Fibroblast of the conjunctiva (primary cell): ENCODE measurements at places on chromosomes 1 and 21.

GRCh38 chr1:19438516-19439195 lies 46.7 kb downstream of the CAPZB start:
- DNase-seq, result no peak

- DNase-seq, result no peak
Measured at GRCh38 chr1:205800981-205801703, 11.9 kb downstream of the SLC41A1 start.

DNA sequence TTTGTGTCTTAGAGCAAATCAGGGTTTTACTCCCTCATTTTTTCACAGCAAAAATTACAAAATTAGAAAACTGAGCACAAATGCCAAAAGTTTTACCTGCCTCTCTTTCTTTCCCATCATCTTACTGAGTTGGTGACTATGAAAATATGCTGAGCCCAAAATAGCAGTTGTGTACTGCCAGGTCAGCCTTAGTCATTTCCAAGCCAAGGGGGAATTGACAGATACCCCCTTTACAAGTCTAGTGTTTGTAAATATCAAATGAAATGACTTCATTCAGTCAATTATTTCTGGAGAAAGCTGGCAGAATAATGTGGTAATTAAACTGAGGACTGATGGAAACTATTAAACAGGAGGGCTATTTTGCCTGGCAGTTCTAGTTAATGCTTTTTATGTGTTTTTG lies 11.4 kb upstream of the GORAB start:
- DNase-seq, result no peak

DNA sequence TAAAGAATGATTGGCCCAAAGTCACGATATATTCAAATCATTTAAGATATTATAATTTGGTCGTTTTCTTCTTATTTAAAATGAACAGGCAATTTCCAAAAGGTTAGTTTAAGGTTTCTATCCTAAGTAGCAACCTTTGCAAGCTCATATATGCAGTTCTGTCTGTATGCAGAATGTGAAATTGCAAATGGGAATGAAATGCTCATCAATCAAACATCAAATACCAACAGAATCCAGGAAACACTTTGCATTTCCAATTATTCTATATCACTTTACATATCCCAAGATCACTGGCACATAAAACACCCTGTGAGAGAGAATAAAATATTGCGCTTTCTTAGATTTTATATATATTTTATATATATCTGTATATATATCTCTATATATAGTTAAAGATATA lies 237.3 kb downstream of the NRIP1 start:
- DNase-seq, result no peak

GRCh38 chr1:100188617-100189016 lies 10.6 kb upstream of the LRRC39 start:
- peak; percentile 2 for DNase-seq

GRCh38 chr1:32180186-32181060 lies 948 bp downstream of the TXLNA start:
- no peak for DNase-seq

DNA sequence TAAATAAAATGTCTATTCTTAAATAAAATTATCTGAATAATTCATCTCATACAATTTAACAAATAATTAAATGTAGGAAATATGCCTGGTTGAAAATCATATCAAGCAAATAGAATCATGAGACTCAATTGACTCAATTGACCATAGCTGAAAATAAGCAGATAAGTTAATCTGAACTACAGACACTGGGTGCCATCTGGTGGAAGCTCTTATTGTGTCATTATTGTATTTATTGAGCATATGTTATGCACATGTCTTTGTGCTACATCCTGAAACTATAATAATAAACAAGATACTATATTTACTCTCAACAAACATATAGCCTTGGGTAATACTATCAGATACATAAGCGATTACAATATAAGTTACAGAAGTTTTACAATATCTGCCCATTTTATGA lies 41.0 kb downstream of the BRINP3 start:
- peak; percentile 30 for DNase-seq

- DNase-seq, result no peak
Measured at GRCh38 chr1:22141554-22142314, 1.2 kb downstream of the WNT4 start.

GRCh38 chr1:234564035-234565029 lies 45.6 kb downstream of the IRF2BP2 start:
- no peak for DNase-seq

DNA sequence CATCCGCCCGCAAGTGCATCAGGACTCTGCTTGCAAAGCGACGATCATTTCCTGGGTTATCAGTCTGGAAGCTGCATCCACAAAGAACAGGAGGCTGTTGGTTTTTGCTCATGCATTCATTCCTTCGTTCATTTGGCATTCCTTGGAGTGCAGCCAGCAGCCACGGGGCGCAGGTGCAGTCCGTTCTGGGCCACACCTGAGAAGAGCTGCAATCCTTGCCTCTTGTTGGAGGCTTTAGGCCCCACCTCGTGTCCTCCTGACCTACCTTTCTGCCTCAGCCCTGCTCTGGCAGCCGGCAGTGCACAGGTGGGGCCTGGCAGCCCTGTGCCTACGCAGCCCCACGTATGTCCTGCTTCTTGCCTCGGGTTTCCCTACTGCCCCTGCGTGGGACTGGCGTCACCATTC lies 19.6 kb upstream of the C2CD2 start:
- no peak for DNase-seq

DNA sequence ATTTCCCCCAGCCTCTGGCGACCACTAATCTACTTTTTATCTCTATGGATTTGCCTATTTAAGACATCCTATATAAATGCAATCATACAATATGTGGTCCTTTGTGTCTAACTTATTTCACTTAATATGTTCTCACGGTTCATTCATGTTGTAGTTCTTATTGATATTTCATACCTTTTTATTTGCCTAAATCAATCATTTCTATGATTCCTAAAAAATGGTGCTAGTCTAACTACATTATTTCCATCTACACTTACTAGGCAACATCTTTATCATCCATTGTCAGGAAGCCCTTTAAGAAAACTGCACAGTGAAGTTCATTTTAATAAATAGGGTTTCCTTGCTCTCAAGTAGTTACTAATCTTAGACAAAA lies 380 bp upstream of the FBXO28 start:
- no peak for DNase-seq

DNA sequence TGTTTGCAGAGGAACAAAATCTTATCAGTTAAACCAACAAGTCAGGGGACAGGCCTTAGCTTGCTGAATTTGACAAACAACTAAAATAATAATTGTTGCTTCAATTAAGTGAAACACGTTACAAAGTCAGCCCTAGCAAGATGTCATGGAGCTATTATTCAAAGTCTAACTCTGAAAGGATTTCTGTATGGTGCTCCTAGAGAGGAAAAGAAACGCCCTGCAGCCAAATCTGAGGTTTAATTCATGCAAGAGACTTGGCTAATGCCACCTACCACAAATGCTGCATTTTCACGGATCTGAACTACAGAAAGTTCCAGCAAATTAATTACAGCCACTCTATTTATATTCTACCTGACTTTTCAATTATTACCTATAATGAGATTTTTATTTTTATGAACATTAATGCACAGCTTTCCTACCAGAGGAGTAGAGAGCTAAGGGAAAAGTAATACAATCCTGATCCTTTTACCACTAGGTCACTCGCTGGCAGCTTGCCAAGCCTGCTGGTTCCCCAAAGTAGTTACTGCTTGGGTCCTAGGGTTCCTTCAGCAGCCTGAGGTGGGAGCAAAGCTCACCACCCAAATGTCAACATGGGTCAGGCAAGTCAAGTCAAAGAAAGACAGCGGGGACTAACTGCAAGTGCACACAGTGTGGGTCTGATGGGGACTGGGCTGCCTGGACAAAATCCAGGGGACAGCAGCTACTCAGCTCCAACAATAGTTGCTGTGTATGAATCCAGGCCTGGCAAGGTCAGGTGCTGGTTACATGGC lies 8.5 kb downstream of the COLGALT2 start:
- DNase-seq, result no peak

DNA sequence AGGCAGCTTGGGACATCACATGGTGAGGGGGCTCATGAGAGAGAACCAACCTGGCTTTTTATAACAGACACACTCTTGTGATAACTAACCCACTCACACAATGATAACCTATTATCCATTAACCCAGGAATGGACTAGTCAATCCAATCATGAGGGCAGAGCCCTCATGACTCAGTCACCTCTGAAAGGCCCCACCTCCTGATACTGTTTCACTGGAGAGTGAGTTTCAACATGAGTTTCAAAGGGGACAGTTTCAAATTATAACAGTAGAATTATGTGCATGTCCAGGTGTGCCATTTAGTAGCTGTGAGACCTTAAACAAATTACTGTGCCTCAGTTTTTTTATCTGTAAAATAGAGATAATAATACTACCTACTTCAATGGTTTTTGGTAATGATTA lies 47.6 kb upstream of the PPP2R5A start:
- no peak for DNase-seq

- no peak for DNase-seq
Measured at GRCh38 chr1:227295609-227296008, 22.7 kb downstream of the CDC42BPA start.

GRCh38 chr1:26195805-26196204 lies 5.4 kb downstream of the CATSPER4 start:
- no peak for DNase-seq

GRCh38 chr1:17795081-17795809 lies 40.1 kb downstream of the ACTL8 start:
- DNase-seq, result no peak

DNA sequence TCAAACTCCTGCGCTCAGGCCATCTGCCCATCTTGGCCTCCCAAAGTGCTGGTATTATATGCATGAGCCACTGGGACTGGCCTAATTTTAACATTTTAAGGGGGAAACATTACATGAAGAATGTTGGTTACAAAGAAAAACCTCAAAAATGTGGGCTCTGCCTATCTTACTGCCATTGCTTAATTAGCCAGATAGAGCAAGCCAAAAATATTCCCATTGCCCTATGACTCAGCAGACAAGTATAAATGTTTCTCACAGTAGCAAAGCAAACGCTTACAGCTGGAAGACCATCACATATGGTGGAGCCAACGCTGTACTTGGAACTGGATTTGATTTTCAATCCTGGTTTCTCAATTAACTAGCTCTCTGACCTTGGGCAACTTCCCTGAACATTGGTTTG lies 502.0 kb downstream of the SMYD3 start:
- peak; percentile 87 for DNase-seq

DNA sequence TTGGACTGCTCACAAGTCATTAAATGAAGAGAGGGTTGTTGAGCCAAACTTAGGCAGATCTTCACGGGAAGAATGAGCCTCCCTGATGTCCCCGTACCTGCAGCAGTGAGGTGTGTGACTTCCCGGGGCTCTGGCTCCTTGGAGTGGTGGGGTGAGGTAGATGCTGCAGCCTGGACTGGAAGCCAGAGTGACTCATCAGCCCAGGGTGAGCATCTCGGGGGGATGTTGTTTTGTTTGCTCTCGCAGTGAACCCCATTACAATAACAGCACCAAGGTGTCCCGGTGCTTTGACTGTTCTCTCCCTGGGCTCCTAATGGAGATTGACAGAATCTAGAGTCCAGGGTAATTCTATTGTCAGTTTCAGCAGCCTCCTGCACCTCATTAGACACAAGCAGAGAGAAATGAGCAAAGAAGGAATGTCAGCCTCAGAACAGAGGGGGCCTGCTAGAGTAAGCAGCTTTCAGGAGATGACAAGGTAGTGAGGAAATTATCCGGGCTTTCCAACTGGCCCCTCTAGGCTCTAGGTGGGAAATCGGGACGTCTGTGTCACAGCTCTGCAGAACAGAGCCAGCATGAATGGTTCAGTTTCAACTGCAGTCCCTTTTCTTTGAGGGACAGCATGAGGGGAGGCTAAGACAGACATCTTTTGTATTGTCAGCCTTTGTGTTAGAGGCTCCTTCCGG lies 36.0 kb upstream of the LRRN2 start:
- DNase-seq, result no peak

GRCh38 chr21:14259747-14260146 lies 43.8 kb downstream of the RBM11 start:
- peak; percentile 34 for DNase-seq

DNA sequence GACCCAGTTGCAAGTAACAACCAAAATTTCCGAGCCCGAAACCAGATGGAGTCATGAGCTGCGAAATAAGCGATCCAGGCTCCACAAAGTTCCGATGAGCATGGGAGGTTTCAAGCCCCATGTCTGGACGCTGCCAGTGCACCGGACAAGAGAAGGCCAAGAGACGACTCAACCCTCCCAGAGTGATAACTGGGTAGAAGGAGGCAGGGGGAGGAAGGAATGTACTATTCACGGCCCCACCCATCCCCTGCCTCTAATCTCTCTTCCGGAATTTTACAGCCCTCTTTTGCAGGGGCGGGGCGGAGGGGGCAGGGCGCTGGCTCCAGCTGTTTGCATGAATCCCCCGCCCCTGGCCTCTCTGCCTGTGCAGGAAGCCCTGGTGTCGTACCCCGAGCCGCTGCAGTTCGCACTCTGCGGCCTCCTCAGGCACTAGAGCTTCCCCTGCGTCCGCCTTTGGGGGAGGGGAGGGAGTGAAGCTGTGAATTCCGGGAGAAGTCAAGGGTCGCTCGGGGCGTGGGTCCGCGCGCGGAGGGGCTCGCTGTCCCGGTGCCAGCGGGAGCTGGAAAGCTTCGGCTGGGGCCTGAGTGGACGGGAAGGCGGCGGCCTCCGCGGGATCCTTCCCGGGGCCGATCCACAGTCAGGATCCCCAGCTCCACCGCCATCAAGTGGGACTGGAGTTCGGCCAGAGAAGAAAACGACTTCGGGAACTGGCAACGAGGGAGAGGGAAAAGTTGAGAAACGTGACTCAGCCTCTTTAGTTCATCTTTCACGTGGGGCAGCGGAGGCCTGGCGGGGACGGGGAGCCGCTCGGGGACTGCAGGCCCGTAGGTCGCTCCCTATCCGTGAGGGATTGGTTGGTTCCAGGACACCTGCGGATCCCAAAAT lies 6.3 kb upstream of the PTP4A2 start:
- DNase-seq, result peak; percentile 86

DNA sequence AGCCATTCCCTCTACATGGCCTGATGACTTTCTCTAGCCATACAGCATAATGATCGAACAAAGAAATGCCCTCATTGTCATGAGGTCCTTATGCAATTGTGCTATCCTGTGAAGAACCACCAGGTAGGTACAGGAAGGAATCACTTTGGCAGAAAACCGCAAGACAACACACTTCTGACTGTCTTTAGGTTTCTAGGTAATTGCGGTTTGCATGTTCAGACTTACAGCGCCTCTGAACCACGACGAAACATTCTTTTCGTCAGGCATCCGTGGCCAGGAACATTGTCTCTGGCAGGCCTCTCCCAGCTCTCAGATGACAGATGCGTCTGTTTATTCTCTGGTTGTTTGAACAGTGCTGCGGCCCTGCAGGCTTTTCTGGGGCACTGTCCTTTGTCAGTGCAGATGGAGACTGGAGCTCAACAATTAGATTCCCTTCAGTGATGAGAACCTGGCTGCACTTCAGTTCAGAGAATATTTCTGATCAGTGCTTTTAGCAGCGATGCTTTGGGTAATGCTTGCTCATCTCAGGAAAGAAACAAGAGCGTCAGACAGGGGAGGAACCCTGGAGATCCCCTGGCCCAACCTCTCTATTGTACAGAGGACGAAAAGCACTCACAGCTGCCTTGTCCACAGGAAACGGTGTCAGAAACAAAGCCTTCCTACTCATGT lies 63.4 kb downstream of the B3GALT5 start:
- DNase-seq, result no peak

- DNase-seq, result no peak
Measured at GRCh38 chr1:107544285-107544684, 403.4 kb downstream of the NTNG1 start.
